ENCODE measurements at places on chromosomes 2 and 18.

DNA sequence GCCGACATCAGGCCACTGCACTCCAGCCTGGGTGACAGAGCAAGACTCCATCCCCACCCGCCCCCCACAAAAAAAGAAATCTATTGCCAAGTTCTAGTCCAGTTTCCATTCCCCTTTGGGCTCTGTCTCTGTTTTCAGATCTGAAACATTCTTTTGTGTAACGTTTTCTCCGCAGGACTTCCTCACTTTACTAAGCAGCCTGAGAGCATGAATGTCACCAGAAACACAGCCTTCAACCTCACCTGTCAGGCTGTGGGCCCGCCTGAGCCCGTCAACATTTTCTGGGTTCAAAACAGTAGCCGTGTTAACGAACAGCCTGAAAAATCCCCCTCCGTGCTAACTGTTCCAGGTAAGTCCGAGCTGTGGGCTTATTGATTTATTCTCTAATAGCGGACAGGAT, 48.8 kb downstream of the MERTK start:
- no peak for DNase-seq

- no peak for DNase-seq
Measured at GRCh38 chr18:36826556-36826955, 2.2 kb downstream of the TPGS2 start.

DNA sequence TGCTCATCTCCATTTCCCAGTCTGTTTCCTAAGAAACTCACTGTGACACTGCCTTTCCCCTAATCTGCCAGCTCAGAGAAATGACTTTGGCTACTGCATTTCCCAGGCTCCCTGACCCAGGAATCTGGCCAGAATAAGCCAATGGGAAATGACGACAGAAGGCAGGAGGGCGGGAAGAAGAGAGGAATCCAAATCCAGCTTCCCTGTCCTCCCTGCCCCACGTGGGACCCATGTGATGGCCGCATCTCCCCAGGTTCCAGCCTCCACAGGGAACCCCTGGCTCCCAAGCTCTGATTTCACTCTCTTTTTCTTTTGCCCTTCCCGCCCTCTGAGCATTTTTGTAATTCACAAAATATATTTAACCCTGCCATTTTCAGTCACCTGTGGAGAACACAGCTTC, 37.8 kb upstream of the RAB12 start:
- DNase-seq = no peak

DNA sequence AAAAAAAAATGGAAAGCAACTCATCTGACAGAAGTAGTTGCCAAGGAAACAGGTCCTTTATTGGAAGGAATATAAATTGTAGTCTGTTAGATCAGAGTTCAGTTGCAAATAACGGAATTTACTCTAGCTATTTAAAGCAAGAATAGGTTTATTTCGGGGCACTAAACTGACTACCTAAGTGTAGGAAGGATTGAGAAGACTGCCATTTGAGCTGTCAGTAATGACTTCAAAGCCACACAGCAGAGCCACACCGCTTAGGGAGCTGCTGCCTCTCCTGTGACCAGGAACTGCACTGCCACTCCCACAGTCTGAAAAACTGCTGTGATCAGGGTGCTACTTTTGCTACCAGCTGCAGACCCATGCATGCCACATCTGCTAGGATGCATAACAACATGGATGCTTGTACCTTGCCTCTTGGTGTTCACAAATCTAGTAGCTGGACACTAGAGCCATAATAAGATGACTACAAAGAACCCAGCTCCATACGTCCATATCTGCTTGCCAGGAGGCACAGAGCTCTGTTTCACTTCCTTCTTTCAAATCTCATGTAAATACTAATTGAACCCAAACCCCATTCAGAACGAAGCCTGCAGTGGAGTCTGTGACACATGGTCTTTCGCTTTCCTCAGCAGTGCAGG, 2.2 kb downstream of the DSG2 start:
- peak; percentile 76 for DNase-seq

DNA sequence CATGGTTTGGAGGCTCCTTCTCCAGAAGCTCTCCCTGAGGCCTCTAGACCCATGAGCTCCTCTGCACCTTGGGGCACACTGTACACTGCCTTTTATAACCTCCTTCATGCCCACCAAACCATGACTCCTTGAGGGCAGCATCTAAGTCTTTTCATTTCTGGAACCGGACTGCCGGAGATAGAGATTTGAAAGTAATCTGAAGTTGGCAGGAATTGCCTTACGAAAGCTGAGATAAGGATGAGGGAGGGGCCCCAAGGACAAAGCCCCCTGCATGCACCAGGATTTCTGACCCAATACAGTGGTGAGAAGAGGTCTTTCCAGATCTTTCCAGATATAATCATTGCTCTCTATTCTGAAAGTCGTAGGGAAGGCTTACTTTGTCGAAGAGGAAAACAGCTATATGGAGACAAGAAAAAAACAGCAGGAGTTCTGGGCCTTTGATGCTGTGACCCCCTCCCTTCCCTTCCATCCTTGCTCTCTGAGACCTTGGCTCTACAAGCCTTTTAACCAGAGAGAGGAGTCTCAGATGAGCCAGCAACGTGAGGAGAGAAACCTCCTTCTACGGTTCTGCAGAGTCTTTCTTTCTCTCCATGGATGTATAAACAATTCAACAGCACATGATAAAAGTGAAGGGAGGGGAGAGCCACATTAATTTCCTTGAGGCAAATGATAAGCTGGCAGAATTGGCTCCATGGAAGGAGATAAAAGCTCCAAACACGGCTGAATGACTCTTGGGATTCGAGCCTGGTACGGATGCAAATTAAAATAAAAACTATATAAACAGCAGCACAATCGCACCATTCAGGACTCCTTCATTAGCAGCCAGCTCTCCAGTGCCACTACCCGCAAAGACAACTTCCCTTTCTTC, 88.0 kb upstream of the RTN4 start:
- DNase-seq = no peak

DNA sequence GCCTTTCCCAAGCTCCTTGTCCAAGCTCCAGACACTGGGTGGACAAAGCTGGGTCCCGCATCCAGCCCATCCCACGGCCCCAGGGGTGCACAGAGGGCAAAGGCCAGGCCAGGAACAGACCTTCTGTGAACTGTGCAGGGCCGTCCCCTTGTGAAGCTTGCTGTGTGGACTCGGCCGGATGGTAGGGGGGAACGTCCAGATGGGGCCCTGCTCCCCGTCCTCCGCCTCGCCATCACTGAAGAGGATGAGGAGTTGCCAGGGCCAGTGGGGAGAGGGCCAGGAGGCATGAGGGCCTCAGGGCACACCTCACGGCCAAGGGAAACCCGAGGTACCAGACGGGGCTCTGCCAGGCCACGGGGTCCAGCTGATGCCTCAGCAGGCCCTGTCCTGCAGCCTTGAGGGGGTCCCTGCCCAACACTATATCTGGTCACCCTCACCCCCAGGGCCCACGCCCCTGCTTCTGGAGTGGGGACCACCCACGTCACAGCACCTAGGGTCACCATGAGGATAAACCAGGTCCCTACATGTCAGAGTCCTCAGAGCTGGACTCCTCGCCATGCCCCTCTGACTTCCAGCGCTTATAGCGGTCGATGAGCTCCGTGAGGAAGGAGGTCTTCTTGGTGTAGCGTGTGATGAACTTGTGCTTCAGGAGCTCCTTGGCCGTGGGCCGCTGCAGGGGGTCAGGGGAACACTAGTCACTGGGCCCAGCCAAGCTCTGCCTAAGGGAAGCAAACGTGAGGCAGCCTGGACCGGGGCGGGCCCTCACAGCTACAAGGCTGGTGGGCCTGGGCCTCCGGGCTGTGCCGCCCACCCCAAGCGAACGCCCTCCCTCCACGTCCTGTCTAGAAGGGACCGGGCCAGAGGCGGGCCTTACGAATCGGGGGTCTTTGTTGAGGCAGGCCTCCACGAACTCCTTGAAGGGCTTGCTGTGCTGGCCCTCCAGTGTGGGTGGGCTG, 10.0 kb downstream of the STK25 start:
- no peak for DNase-seq

- no peak for DNase-seq
Measured at GRCh38 chr2:39731546-39731945, 47.5 kb downstream of the THUMPD2 start.

- no peak for DNase-seq
Measured at GRCh38 chr18:24272229-24272525, 125.4 kb downstream of the OSBPL1A start.

GRCh38 chr2:196234672-196235071, 63.3 kb upstream of the STK17B start:
- DNase-seq = no peak

DNA sequence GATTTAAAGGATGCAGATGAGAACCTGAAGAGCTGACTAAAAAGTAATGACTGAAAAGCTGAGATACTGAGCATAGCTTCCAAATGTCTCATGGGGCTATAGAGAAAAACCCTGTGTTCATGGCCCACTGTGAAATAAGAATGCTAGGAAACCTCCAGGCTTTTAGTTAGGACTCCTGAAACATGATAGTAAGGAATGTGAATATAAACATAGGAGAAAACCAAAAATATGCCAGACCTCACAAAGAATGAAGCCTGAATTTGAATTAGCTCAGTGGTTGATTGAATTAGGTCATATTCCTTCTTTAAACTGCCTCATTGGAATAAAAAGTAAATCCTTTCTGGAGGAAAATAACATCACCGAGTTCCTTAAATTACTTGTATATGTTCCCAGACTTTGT, 194.5 kb upstream of the NXPH2 start:
- DNase-seq = no peak

GRCh38 chr2:239431536-239431935, 30.7 kb upstream of the HDAC4 start:
- DNase-seq = no peak

DNA sequence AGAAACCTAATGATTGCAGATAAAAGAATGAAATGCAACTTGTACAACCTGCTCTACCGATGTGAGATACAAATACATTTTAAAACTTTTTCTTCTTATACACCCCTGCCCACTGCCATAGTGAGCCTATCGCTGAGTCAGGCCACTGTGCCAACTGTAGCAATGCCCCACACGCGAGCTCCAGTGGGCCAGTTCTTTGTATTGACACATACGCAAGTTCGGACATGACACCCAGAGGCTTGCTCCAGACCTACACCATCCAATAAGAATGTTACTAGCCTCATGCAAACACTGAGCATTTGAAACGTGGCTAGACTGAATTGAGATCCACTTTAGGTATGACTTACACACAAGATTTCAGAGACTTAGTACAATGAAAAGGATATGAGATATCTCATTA, 340.1 kb downstream of the ARHGAP15 start:
- DNase-seq = no peak

DNA sequence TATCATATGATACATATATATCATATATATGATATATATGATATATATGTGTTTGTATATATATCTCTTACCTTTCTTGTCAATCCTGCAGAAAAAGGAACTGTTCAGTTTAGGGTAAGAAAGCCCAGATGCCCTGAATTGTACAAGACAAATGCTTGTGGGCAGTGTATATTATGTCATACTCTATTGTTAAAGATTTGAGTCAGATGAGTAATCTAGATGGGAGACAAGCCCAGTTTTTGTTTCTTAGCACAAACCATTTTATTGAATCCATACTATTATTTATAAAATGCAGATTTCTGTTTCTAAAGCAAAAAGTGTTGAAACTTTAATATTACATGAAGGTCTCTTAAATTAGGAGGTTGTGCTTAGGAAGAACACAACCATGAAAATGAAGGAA, 90.6 kb downstream of the VRK2 start:
- DNase-seq = no peak

GRCh38 chr2:221486106-221486505, 86.0 kb downstream of the EPHA4 start:
- no peak for DNase-seq

DNA sequence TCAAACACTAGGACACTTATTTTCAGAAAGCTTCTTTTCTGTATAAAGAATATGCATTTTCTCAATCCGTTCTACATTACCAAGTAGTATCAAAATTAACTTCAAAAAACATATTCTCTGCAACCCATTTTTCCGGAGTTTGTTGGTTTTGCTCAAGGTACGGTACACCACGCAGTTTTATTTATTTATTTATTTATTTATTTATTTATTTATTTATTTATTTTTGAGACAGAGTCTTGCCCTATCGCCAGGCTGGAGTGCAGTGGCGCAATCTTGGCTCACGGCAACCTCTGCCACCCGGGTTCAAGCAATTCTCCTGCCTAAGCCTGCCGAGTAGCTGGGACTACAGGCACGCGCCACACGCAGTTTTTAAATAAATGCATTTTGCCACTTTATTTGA, 900.3 kb downstream of the CBLN2 start:
- DNase-seq = no peak

- no peak for DNase-seq
Measured at GRCh38 chr2:3457524-3458395, 61.6 kb downstream of the ADI1 start.

DNA sequence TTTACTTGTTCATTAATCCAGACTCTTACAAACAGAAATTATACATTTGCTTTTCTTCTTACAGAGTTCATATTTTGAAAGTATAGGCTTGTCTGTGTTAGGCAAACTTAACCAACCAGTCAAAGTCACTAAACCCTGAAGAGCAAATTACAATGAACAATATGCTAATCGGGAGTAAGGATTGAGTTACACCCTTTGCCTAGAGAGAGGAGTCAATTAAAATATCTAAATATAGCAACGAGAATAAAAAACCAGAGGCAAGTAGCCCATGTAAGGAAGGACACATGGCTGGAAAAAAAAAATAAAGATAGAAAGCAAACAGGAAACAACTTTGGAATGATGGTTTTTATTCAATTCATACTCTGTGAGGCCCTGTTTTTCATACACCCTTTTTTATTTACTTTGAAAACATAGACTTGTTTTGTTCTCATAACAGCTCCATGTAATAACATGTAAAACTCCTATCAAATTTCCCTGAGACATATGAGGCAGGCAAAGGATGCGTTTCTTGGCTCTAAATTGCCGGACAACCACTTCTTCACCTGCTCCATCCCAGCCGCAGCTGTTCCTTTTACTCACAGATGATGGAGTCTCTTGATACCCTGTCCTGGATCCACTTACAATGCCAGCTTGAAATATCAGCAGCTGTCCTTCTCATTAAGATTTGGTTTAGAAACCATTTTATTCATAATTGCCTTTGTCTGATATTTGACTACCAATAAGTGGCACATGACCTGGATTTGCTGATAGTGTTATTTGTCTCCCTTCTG, 767.7 kb upstream of the GCFC2 start:
- DNase-seq = no peak

DNA sequence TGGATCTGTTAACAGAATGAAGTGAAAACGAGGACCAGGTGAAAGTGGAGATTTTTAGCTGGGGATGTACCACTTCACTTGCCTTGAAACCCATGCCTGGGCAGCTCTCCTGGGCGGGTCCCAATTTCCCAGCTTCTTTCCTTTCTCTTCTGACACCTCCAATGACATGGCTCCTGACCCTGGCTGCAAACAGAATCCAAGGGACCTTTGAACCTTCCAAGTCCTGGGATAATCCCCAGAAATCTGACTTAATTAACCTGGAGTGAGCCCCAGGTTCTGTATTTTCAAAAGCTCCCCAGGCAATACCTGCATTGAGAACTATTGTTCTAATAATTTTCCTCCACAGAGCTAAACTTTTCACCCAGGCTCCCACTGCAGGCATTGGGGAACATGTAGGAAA, 495.9 kb downstream of the CNTNAP5 start:
- DNase-seq = no peak

- no peak for DNase-seq
Measured at GRCh38 chr18:43108469-43108868, 7.0 kb downstream of the RIT2 start.
